IPS DF 6.9 (cell line): ENCODE measurements at places on chromosomes 1 and 21.

DNA sequence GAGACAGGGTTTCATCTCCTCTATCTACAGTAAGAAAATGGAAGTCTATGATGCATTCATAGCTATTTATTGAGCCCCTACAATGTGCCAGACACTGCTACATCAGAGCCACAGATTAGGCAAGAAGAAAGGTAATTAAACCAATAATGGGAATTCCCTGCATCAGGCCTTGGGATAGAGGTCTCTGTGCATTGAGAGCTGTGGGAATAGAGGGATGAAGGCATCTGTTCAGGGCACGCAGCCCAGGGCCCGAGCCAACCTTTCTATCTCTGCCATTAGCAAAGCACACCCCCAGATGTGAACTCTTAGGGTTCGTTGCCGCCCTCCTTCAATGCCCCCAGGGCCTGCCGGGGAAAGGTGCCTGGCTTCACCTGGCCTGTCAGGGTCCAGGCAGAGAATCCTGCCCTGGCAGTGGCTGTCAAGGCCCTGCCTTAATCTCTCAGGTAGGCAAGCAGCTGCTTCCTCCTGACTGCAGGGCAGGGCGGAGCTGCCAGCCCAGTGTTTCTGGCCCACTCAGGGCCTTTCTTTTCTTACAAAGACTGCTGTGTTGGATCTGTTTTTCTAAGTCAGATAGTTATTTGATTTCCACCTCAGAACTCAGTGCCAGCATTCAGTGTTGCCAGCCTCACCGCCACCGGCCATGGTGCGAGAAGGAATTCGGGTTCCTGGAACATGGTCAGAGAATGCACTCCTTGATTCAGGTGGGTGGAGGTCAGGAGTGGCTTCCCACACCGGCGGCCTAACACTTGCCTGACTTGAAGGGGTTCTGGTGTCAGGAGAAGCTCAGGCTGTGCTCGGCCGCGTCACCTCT is 76.1 kb downstream of the PGM1 start:
- no peak for DNase-seq
- no peaks in the 10 kb centered on the region for H3K36me3 ChIP-seq
- H3K27me3 ChIP-seq: no peaks in the 10 kb centered on the region
- H3K4me3 ChIP-seq: no peak overlapping the region
- H3K27ac ChIP-seq: no peak overlapping the region

- H3K4me1 ChIP-seq: no peaks in the 10 kb centered on the region
- H3K27ac ChIP-seq: no peak overlapping the region
- H3K4me3 ChIP-seq: no peak overlapping the region
- no peak for DNase-seq
Observed at GRCh38 chr1:94143173-94143808, 22.3 kb upstream of the ABCA4 start.

- H3K27ac ChIP-seq: no peak overlapping the region
- H3K27me3 ChIP-seq: no peaks in the 10 kb centered on the region
- no peaks in the 10 kb centered on the region for H3K4me1 ChIP-seq
- H3K36me3 ChIP-seq: no peaks in the 10 kb centered on the region
- no peak for DNase-seq
Observed at GRCh38 chr1:8090241-8090702, 64.2 kb upstream of the ERRFI1 start.

- H3K27me3 ChIP-seq: no peaks in the 10 kb centered on the region
- DNase-seq: no peak
- no peak overlapping the region for H3K27ac ChIP-seq
- no peak overlapping the region for H3K4me3 ChIP-seq
- no peaks in the 10 kb centered on the region for H3K4me1 ChIP-seq
Observed at GRCh38 chr21:44800103-44800502, 1.5 kb downstream of the UBE2G2 start.

DNA sequence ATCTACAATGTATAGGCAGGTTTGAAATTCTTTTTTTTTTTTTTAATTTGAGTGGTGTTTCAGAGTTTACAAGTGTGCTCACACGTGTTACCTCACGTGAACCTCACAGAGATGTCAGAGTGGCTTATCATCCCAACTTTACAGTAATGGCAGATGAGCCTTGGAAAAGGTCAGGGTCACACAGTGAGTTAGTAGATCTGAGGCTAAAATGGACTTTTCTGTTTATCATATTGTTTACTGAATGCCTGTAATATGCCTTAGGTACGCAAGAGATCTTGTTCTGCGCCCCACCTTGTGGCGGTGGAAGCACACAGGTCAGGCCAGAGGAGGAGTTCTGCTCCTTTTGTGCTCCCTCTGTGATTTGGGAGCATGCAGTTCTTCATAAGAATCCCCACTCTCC is 80.0 kb downstream of the DYRK1A start:
- H3K27me3 ChIP-seq: no peaks in the 10 kb centered on the region
- H3K4me1 ChIP-seq: peaks cover 5% of the 10 kb centered on the region
- no peak overlapping the region for H3K27ac ChIP-seq
- no peak overlapping the region for H3K4me3 ChIP-seq

DNA sequence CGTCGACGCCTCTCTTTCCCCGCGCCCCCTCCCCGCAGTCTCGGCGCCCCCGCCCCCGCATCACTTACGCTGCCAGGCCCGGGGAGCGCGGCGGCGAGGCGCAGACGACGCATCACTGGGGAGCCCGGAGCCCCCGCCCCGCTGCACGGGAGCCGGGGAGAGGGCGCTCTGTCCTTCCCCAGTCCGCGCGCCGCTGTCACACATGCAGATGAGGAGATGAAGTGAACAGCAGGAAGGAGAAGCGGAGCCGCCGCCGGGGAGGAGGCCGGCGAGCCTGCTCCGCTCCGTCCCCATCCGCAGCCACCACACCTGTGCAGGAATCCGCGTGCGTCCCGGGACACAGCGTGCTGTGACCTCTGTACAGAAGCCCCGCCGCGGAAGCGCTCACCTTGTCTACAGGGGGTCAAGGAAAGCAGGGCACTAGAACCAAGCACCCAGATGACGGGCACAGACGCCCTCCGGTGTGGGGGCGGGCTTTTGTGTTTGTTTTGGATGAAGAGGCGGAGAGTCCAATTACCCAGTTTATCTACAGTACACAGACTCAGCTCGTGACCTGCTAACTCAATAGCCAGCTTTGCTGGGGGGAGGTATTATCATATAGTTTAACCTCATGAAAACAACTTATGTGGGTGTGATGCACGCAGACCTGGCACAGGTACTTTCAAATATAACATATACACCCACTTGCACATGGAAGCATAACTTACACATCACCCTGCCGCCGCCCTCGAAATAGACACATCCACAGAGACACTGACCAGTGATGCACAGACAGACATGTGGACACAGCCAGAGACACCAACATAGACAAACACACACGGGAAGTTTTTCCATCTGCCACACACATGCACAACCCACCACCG is 12.4 kb downstream of the KLHDC8A start:
- H3K36me3 ChIP-seq: no peaks in the 10 kb centered on the region; the same call in 1 of the 2 replicates
- no peak overlapping the region for H3K27ac ChIP-seq
- H3K27me3 ChIP-seq: peaks cover 8% of the 10 kb centered on the region
- peak overlapping the region; percentile 55; the same call in 1 of the 2 replicates for H3K4me3 ChIP-seq
- H3K4me1 ChIP-seq: peaks cover 3% of the 10 kb centered on the region; the same call in 1 of the 2 replicates

GRCh38 chr1:165954940-165955339 is 127.5 kb downstream of the UCK2 start:
- no peak for DNase-seq
- no peaks in the 10 kb centered on the region for H3K4me1 ChIP-seq

DNA sequence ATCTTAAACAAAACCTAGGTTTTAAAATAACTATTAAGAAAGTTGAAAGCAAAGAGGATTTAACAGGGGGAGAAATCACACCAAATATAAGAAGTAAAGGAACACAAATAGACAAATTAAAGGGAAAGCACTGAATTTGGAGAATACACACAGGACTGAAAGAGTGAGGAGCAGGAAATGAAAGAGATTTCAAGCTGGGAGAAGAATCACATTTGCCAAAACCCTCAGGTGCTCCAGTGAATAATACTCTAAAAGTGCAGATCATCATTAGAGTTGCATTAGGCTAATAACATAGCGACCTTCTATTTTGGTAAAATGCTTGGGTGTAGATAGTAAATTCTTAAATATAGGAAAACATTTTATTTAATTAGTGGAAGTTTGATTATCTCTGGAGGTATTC is 127.5 kb downstream of the TNNI3K start:
- no peak overlapping the region for H3K4me3 ChIP-seq
- no peaks in the 10 kb centered on the region for H3K36me3 ChIP-seq
- no peaks in the 10 kb centered on the region for H3K4me1 ChIP-seq
- H3K27ac ChIP-seq: no peak overlapping the region
- no peaks in the 10 kb centered on the region for H3K27me3 ChIP-seq

DNA sequence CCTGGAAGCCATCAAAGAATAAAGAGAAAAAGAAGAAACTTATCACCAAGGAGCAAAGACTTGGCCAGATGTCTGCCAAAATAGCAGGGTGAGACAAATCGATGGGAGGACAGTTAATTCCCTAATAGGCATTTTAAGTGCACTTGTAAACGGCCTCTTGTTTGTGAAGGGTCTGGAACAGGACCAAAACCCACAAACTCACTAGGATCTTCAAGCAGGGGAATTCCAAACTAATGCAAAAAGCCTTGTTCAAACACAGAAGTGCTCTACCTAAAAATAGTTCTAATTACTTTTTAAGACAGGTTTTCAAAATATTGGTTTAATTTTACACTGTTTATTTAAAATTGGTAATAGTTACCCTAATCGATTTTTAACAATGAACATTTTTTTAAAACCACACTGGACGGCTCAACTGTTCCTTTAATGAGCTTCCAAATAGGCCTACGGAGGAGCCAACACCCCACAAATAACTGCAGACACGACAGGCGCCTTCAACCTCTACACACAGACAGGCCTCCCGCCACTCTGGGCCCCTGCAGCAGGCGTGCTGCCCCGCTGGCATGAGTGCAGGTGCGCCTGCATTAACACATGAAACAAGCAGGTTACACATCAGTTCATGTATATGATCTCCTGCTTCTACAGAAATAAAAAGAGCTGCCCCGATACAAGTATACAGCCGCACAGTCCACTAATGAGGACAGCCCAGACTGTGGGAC is 15.8 kb downstream of the UBE2G2 start:
- H3K27ac ChIP-seq: no peak overlapping the region
- H3K4me3 ChIP-seq: no peak overlapping the region
- 0 out of 2 replicates have a peak, but pooled peaks cover 3% of the 10 kb centered on the region for H3K36me3 ChIP-seq
- no peaks in the 10 kb centered on the region for H3K27me3 ChIP-seq
- no peak for DNase-seq

- no peak for DNase-seq
- peak overlapping the region; percentile 80; the same call in 1 of the 2 replicates for H3K4me3 ChIP-seq
Observed at GRCh38 chr1:228166170-228166936, 749 bp downstream of the IBA57 start.

DNA sequence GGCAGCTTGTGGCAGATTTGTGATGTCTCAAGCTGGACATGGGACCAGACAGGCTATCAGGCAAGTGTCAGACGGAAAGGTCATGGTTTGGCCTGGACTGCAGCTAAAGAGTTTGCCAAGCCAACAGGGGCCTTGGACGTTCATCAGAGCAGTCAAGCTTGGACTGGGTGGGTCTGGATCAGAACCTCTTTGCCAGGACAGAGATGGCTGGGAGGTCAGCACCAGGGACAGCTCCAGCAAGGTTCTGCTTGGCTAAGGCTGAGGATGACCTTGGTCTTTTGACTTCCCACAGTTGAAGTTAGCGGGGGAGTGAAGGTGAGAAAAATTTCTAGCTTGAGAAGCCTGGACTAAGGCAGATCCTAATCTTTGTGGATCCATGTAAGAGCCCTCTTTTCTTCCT is 68.1 kb downstream of the GRIK3 start:
- no peaks in the 10 kb centered on the region for H3K27me3 ChIP-seq
- H3K36me3 ChIP-seq: no peaks in the 10 kb centered on the region
- no peak for DNase-seq

- no peak overlapping the region for H3K27ac ChIP-seq
- no peaks in the 10 kb centered on the region for H3K27me3 ChIP-seq
- H3K4me3 ChIP-seq: peak overlapping the region; percentile 80; the same call in 1 of the 2 replicates
- DNase-seq: no peak
Observed at GRCh38 chr1:36089393-36090121, 865 bp downstream of the ADPRS start.

DNA sequence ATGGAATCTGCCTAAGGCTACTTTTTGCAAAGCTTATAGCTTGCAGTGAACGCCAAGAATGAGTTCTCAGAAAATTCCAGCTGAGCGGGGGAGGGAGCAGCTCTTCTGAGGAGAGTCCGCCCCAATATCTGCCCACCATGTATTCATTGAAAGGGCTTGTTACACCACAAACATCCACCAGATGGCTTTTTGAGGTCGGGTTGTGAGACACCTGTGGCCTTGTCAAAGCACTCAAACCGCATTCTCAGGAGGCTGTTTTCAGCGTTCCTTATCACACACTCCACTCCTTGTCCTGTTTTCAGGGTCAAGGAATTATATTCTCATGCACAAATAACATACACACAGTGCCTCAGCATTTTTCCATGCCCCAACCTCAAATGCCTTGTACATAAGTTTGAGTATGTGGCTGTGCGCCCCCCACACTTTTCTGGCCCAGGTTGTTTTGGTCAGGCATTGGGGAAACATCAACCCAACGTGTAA is 3.9 kb upstream of the C4BPB start:
- H3K4me1 ChIP-seq: peaks cover 1% of the 10 kb centered on the region
- H3K4me3 ChIP-seq: no peak overlapping the region
- H3K36me3 ChIP-seq: no peaks in the 10 kb centered on the region
- DNase-seq: peak; percentile 63

DNA sequence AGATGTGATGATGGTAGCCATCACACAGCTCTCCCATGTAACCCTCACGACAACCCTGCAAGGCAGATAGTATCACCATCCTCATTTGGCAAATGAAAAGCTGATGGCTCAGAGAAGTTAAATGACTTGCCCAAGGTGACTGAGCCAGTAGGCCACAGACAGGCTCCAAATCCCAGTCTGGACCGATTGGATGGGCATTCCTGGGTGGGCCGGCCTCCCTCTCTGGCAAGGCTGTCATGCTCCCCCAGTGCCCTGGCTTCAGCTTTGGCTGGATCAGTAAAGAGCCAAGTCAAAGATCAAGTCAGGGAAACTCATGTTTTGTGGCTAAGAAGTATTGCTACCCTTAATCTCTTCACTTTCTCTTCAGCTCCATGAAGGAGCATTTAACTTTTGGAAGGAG is 41.2 kb downstream of the CDCP2 start:
- no peak overlapping the region for H3K4me3 ChIP-seq
- no peak for DNase-seq
- H3K36me3 ChIP-seq: no peaks in the 10 kb centered on the region
- no peaks in the 10 kb centered on the region for H3K27me3 ChIP-seq

DNA sequence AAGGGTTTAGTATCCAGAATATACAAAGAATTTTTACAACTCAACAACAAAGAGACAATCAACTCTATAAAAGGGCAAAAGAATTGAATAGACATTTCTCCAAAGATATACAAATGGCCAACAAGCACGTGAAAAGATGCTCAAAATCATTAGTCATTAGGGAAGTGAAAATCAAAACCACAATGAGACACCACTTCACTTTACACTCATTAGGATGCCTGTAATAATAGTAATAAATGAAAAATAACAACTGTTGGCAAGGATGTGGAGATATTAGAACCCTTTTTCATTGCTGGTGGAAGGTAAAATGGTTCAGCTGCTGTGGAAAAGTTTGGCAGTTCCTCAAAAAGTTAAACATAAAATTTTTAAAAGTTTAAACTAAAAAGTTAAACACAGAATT is 7.0 kb upstream of the ABCD3 start:
- no peaks in the 10 kb centered on the region for H3K36me3 ChIP-seq
- no peak for DNase-seq
- H3K4me3 ChIP-seq: no peak overlapping the region
- no peaks in the 10 kb centered on the region for H3K27me3 ChIP-seq
- H3K4me1 ChIP-seq: no peaks in the 10 kb centered on the region

GRCh38 chr1:50705041-50705440 is 255.0 kb downstream of the FAF1 start:
- DNase-seq: no peak
- H3K4me3 ChIP-seq: no peak overlapping the region
- H3K27ac ChIP-seq: no peak overlapping the region

GRCh38 chr1:205701420-205701819 is 21.1 kb upstream of the SLC45A3 start:
- H3K27me3 ChIP-seq: no peaks in the 10 kb centered on the region
- no peaks in the 10 kb centered on the region for H3K36me3 ChIP-seq
- no peak for DNase-seq
